AG04449 (cell line): ENCODE measurements at places on chromosomes 6 and 20.

DNA sequence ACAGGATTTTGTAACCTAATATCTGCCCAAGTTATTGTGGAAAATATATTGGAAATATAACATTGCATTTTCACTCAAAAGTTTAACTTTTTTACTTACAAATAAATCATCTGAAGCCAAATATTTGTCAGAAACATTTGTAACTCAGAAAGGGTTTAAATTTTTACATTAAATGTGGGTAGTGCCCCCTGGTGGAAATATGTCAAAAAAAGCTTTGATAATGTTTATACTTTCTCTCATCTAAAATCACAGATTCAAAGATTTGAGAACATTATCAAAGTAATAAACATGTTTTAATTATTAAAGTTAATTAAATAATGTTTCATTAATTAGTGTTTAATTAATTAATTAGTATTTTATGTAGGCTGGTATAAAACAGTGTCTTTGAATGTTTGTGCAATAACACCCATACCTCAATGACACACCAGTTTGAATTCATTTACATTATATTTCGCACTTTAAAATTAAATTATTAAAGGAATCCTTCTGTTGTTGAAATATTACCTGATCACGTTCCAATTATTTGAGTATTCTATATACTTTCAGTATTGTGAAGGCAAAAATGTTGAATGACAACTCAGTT lies 320.1 kb upstream of the FKBP1C start:
- DNase-seq = no peak

DNA sequence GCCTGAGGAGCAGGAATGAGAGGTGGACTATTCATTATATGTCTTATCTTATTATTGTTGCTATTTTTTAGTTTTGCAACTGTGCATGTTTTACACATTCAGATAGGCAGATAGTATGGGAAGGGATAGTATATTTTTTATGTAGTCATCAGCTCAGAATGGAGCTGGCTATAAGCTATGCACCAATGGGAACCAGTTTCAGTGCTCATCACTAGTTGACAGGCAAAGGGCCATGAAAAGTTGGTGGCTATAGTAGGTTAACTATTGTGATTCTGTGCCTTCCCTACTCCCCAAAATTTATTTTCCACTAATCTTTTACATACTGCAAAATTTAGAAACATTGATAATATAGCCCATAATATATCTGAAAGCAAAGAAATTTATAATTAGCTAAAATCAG lies 5.3 kb upstream of the UBD start:
- no peak for DNase-seq

DNA sequence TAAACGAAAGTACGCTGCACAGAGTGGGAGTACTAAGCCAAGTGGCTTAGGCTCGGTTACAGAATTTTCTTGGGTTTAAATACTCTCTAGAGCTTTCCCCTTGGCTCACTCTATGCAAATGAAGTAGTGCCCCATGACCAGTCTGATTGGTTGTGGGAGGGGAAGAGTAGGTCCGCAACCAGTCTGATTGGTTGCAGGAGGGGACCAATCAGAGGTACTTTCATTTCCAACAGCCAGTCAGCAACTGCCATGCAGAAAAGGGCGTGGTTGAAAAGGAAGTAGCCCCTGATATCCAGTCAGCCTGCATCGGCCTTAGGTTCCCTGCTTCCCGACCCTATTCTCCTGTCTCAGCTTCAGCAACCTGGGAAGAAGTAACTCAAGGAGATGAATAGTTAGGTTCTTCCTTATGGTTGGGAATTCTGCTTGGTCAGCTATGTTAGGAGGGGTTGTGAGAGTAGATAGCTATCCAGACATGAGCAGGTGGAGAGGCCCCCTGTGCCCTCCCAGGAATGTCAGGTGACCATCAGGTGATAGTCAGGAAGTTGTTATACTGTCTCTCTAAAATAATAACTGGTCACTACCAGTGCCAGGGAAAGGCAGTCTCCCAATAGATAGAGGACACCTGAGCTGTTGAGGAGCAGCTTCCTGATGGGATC lies 57.4 kb downstream of the FARS2 start:
- DNase-seq = no peak

GRCh38 chr6:45293306-45293705 lies 34.8 kb upstream of the RUNX2 start:
- DNase-seq = no peak

GRCh38 chr20:36818861-36819260 lies 45.3 kb upstream of the DSN1 start:
- no peak for DNase-seq

DNA sequence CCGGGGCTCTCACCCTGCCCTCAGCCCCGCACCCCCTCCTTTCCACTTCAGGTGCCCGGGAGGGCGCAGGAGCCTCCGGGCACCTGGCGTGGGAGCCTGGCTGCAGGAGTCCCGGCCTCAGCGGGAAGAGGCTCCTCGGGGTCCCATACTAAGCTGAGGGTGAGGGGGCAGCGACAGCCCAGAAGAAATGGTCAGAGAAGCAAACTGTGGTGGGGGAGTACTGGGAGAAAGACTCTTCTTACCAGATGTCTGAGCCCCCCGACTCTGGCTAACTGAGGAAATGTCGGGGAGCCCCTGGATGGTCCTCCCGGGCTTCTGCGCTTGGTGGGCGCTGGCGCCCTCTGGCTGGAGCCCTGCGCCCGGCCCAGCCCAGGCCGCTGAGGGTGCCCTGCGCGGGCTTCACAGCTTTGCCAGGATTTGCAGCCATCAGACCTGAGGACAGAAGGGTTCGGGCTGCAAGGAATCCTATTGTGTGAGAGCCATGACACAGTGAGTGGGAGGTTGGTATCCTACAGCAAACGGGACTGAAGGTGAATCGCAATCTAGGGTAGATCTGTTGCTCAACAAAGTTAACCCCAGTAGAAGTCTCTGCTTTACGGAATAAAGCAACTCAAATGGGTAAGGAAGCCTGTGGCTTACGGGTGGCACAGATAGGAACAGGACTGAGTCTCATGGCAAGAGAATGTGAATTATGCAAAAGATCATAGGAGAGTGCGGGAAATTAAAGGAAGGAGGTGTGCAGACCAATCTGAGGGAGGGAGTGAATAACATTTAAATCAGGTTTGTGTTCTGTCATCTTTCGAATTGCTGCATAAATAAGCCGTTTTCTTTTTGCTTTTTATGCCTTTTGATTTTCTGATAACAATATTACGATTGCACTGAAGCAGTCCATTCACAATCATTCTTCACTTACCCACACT lies 639 bp upstream of the RCAN2 start:
- no peak for DNase-seq

GRCh38 chr20:18390201-18390600 lies 76.6 kb downstream of the DZANK1 start:
- no peak for DNase-seq

- DNase-seq = no peak
Measured at GRCh38 chr6:145502416-145502815, 232.9 kb downstream of the EPM2A start.

DNA sequence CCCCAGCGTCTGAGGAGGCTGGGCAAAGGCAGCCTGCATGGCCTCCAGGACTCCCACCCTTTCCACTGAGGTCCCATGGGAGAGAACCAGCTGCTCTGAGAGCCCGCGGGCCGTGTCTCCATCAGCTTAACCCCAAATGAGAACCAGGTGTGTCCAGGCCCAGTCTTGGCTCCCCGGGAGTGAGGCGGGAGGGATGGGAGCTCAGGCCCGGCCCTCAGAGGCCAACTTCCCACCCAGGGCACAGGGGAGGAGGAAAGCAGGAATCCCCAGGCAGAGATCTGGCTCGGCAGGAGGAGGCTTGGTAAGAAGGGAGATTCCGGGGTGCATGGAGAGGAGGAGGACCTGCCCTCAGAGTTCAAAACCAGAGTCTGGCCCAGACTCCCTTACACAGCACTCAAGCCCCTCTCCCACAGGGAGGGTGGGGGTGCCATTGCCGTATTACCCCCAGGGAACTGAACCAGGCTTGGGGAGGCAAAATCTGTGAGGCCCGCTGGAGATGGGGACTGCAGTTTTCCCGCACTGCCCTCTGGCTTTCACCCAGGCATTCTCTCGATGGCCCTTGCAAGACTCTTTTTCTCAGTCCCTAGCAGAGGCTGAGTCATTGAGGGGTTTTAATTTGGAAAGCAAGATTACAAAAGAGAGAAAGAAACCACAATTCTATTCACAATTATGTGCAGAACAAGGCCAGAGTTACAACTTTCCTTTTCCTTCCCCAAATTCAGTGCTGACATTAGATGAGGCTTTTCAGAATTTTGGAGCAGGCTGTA lies 17.1 kb downstream of the FOXF2 start:
- no peak for DNase-seq

- DNase-seq = no peak
Measured at GRCh38 chr6:154458565-154459470, 51.7 kb downstream of the CNKSR3 start.

DNA sequence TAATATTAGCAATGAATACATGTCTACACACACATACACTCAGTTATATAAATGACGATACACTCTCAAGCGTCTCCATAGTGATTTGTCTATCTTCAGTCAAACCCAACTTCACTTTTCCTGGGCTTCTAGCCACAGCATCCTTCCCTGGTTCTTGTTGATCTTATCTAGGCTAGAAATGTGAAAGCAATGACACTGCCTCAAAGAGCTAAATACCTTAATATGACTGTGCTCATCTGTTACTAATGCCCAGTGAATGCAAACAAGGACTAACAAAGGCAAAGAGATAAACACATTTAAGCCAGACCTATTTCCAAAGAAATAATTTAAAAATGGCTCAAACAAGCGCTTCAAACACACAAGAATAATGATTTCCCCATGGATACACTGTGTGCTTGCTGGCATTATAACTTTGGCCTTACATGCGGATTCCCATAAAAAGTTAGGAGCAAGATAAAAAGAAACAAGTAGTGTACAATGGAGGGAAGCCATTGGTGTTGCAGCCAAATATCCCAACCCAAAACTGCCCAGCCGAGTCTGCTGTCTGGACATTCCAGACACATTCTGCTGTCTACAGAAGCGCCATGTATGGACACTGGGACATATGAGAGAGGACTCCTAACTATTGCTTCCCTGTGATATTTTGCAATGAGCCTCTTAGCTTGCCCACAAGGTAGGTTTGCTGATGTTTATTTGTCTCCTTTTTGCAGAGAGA lies 19.5 kb upstream of the DAAM2 start:
- DNase-seq = peak; percentile 38

GRCh38 chr20:35238170-35238569 lies 11.7 kb downstream of the MMP24 start:
- no peak for DNase-seq

- no peak for DNase-seq
Measured at GRCh38 chr6:116528780-116529179, 16.7 kb downstream of the TRAPPC3L start.

- DNase-seq = no peak
Measured at GRCh38 chr6:14717307-14717706, 528.6 kb upstream of the JARID2 start.

- no peak for DNase-seq
Measured at GRCh38 chr6:1104988-1105670, 206.8 kb upstream of the FOXQ1 start.

DNA sequence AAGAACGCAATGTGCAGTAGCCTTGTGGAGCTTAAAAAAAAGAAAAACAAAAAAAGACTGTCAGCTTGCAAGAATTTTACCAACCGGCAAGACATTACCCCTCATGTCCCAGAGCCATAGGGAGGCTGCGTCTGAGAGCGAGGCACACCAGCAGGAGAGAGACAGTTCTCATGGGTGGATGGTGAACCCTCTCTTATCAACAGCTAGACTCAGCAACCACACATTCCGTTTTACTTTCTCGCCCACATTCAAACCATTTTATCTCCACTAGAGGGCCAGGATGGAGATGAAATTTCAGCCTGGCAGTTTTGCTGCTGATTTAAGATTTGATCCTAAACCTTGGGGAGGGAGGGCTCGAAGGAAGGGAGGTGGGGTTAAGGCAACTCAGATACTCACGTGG lies 247.0 kb downstream of the ATXN1 start:
- no peak for DNase-seq

- DNase-seq = no peak
Measured at GRCh38 chr6:26754212-26754611, 94.7 kb upstream of the ZNF322 start.

DNA sequence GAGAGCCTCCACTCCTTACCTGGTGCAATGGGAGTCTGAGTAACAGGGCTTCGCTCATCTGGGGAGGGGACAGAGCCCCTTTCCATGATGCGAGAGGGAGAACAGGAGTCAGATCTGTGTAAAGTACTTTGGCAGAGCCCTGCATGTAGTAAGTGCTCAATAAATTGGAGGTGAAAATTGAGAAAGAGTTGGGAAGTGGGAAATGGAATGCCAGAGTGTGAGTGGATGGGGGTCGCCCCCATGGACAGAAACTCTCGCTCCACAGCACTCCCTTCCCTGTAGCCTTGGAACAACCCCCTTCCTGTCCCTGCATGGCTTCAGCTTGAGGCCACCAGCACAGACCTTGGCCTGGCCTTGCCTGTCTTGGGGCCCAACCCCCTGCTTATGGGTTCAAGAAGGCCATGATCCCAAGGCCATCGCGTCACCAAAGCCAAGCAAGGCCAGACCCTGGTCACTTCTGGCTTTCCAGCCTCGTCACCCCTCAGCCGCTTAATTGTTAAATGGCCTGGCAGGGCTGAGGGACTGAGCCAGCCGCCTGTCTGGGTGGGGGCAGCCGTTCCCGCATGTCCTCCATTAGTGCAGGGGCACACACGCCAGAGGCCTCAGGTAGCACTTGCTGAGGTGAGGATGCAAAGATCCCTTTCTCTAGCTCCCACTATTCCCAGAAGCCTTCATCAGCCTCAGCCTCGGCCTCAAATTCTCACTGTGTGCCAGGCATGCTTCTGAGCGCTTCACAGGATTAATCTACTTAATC lies 93.7 kb upstream of the PTPN1 start:
- DNase-seq = no peak

GRCh38 chr6:168590406-168590805 lies 149.4 kb downstream of the SMOC2 start:
- no peak for DNase-seq

DNA sequence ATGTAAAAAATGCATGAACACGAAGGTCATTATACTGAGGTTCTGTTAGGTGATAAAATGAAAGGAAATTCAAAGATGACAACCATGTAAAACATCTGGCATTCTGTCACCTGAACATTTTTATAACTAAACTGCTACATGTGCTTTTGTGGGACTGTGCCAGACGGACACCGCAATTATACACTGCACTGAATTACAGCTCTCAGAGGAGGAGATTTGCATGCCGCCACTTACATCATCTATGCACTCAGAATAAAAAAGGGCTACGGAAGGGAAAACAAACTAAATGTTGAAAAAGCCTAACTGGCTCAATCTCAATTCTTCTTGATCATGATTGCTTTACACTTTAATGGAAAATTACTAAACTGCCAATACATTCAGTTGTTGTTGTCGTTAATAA lies 614.0 kb upstream of the EYS start:
- DNase-seq = no peak

- no peak for DNase-seq
Measured at GRCh38 chr6:81609736-81610135, 142.7 kb downstream of the TENT5A start.
